ENCODE measurements at places on chromosomes 7 and 10.

GRCh38 chr7:28174901-28175661 is 5.5 kb downstream of the JAZF1 start:
- DNase-seq: no peak

DNA sequence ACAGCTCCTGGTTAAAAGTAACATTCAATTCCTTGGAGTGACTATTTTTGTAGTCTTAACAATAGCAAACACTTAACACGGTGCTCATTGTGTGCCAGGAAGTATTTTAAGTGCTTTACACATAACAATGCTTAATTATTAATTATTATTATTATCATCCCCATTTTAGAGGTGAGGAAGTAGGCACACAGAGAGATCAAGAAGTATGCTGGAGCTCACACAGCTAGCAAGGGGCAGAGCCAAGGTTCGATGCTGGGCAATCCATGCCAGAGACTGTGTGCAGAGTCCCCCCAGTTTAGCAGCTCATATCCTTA is 48.2 kb upstream of the SMNDC1 start:
- DNase-seq: no peak

DNA sequence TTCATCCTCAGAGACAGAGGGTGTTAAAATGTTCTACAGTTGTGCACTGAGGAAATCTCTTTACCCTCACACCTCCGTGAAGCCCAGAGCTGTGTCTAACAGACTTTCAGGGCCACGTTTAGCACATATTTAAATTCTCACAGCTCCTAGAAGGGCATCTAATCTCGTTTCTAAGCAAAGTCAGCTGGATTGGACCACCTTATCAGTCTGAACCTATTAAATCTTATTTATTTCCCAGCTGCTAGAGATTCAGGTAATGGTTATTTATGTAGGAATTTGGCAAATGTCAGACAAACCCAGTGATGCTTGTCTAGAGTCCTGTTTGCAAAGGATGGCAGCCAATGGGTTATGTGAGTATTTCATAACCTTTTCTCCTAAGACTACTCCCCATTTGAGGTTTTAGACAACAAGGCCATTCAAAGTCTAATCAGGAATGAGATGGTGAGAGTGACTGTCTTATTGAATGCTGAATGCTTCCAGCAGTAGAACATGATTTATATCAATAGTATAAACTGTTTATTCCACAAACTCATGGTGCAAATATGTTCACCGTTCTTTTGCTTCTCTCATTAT is 54.8 kb upstream of the EXOC4 start:
- no peak for DNase-seq

DNA sequence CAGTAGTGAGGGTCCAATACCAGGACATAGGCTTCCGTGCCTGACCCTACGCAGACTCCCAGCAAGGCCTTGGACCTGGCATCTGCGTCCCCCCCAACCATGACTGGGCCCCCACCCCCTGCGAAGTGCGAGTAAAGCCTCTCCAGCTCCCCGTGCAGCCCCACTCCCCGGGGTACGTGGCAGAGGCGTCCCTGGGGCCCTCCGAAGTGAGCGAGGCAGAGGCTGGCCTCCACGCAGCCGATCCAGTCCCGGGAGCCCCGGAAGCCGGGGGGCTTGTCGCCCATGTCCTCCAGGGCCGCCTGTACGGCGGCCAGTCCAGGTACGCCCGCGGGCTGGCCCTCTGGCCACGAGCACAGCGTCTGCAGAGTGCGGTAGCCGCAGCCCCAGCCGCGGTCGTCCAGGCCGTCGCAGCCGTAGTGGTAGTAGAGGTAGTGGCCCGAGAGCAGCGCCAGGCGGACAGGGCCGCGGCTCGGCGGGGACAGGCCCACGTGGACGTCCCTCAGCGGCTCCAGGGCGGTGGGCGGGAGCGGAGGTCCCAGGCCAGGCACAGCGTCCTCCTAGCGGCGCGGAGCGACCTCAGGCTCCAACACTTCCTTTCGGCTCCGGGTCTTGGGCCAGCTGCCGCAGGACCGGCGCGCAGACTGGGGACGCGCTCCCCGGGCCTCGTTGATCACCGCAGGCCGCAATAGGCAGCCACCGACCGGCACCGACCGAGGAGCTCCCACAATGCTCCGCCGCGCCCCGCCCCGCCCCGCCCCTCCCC is at the start of gene UFSP1:
Gene UFSP1 (minus strand): TSS at position 728 of the 763 bp plus-strand sequence. CDS start 444 bp downstream, at position 284.
- no peak for DNase-seq

GRCh38 chr7:127894588-127894987 is 136.6 kb downstream of the LRRC4 start:
- no peak for DNase-seq

- no peak for DNase-seq
These were observed 111.2 kb upstream of the PTN start for GRCh38 chr7:137454767-137455166.

DNA sequence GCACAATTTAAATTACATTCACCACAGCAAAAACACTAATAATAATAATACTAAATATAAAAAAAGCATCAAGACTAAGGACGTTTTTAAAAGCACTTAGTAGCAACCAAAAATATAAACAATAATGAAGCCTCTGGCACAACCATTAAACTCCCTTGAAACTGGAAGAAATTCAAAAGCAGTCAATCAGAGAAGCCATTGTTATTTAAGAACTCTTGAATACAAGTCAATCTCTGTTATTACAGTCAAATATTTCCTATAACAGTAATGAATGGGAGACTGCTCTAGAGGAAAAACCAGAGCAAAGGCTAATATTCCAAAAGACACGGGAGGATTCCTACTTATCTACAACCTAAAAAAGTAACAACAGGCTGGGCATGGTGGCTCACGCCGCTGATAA is 164.2 kb downstream of the KMT2E start:
- DNase-seq: no peak

DNA sequence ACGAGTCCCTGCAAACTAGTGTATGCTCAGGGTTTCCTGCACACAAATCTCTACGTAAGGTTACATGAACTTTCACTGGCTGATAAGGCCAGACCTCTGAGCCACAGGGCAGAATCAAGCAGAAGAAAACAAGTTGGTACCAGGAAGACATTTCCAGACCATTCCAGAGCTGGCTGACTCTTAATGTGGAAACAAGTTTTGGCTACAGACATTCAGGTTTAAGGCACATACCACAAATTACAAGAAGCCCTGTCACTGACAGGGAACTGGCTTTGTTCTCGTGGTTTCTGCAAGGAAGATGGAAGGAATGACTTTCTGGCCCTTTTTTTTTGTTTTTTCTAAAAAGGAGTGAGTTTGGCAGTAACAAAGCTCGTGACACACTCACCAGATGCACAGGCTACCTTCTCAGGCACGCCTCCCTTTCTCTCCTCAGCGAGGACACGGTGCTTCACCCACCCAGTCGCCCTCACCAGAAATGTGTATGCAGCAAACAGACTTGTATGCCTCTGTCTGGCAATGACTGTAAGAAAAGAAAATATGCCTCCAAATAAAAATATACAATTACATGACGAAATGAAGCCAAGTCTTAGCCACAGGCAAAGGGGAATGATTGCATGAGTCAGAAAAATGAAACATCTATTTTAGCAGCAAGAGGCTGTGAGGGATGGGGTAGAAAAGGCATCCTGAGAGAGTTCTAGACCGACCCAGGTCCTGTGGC is 22.6 kb downstream of the PLAC9 start:
- DNase-seq: no peak

GRCh38 chr7:155448632-155449007 is 9.3 kb upstream of the EN2 start:
- DNase-seq: no peak

DNA sequence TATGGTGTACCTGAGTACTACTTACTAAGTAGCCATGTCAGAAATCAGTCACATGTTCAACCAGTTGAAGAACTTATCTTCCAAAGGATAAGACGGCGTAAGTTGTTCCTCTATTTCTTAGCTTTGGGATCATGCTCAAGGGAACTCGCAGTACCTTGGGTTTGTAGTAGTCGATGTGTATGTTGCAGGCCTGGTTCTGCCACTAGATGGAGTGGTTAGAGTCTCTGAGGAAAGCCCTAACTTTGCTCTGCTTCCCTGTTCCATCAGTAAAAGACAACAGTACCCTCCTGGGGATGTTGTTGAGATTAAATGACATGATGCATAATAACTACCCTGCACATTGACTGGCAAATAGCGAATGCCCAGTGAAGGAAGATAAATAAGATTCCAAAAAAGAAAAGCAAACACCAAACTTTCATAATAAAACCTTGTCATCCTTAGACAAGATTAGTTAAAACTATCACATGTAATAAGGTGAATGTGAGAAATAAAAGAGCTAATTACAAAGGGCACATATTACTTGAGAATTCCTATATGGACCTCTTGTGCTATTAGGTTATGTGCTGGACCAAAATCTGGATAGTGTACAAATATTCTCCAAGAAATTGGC is 165.9 kb downstream of the ABCA13 start:
- DNase-seq: no peak

DNA sequence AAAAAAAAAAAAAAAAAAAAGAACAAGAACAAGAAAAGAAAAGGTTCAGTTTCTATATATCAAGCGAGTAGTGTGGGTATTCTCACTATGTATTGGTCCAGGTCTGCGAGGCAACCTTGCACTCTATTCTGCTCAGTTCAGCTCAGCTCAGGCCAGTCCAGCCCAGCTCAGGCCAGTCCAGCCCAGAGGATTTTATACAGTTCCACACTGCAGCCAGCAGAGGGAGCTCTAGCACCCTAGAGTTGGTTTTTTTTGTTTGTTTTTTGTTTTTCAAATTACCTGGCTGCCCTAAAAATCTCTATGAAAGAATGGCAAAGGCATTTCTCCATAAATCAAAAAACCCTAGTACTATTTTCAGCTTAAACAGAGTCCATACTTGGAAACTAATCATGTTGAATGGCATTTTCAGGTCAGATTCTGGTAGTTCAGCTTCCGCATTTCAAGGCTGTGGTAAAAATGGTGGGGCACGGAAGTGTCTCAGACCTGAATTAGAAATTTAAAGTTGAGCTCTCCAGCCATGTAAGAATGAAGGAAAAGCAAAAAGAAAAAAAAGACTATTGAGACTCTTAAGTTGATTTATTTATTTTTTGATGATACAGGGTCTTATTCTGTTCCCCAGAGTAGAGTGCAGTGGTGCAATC is 55.2 kb upstream of the GSDME start:
- DNase-seq: peak; percentile 48

DNA sequence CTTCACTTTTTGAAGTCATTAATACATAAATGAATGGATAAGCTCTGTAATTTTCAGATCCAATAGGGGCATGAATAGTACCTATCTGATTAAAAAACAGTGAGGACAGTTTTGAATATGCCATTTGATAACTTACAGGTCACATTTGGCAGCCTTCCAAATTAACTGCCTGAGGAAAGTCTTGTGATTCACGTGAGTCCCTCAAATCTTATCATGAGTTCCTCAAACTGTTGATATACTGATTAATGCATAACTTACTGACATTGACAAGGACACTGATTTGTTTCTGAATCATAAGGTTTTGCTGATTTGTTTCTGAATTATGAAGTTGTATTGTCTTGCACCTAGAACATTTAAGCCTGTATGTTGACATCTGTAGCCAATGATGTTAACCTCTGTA is 55.1 kb downstream of the ANKMY2 start:
- no peak for DNase-seq

DNA sequence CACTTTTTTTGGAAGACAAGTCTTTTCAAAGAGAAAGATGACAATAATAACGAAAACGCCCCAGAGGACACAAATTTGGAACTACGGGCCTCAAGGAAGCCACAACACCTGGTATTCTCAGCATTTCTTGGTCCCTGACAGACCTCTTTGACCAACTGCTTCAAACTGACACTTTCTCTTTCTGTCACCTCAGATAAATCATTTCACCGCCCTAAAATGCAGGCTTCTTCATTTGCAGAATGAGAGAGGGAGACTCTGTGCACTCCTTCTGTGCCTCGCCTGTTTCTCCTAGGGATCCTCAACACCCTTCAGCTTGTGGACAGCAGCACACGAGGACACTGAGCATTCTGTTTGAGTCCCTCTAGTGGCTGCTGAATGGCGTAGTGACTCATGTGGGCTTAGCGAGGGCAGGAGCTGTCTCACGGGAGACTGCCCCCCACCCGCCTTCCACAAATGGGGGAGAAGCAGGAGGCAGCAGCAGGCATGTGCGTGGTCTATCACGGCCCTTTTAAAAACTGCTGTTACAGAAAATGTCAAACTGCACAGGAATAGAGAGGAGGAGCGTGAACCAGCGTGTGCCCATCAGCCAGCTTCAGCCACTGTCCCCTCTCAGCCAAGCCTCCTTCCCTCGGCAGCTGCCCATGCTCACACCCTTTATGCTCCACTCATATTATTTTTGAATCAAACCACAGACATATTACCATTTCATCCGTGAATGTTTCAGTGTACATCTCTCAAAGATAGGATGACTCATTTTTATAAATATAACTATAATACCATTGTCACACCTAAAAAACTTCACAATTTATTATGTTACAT is 41.4 kb downstream of the GSDME start:
- DNase-seq: no peak

GRCh38 chr10:17122052-17122451 is 7.6 kb downstream of the CUBN start:
- DNase-seq: no peak

DNA sequence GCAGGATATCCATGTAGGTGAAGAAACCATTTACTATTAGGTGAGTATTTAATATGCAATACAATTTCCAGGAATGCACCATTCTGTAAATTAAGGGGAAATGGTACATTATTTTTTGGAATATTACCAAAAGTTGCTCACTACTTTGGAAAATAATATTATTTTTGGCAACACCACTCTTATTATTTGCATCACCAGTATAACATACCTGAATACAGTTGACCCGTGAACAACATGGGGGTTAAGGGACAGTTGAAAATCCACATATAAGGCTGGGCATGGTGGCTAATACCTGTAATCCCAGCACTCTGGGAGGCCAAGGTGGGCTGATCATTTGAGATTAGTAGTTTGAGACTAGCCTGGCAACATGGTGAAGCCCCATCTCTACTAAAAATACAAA is 21.2 kb upstream of the FHIP2A start:
- no peak for DNase-seq

- DNase-seq: no peak
These were observed 6.9 kb upstream of the ZNF316 start for GRCh38 chr7:6630007-6630849.

- DNase-seq: no peak
These were observed 57.4 kb downstream of the EEPD1 start for GRCh38 chr7:36210291-36210922.

- DNase-seq: no peak
These were observed 113.7 kb downstream of the ARL4A start for GRCh38 chr7:12801107-12801506.

DNA sequence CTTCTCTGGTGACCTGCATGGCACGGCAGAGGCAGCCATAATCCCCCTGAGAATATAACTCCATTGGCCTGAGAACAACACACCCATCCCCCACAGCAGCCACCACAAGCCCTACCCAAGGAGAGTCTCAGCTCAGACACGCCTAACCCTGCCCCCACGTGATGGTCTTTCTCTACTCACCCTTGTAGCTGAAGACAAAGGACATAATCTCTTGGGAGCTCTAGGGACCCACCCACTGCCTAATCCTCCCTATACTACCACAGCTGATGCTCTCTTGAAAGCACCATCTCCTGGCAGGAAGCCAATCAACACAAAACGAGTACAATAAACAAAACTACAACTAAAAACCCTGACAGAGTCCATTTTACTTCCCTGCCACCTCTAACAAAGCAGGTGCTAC is 30.7 kb upstream of the HPSE2 start:
- DNase-seq: no peak

- no peak for DNase-seq
These were observed 21.9 kb downstream of the FRA10AC1 start for GRCh38 chr10:93680412-93681047.

- no peak for DNase-seq
These were observed 510.2 kb downstream of the RPS24 start for GRCh38 chr10:78543749-78544362.
